ENCODE measurements at places on chromosomes 4 and X.
A peak's percentile ranks its signal among the peaks of the same experiment; 100 is the strongest.

DNA sequence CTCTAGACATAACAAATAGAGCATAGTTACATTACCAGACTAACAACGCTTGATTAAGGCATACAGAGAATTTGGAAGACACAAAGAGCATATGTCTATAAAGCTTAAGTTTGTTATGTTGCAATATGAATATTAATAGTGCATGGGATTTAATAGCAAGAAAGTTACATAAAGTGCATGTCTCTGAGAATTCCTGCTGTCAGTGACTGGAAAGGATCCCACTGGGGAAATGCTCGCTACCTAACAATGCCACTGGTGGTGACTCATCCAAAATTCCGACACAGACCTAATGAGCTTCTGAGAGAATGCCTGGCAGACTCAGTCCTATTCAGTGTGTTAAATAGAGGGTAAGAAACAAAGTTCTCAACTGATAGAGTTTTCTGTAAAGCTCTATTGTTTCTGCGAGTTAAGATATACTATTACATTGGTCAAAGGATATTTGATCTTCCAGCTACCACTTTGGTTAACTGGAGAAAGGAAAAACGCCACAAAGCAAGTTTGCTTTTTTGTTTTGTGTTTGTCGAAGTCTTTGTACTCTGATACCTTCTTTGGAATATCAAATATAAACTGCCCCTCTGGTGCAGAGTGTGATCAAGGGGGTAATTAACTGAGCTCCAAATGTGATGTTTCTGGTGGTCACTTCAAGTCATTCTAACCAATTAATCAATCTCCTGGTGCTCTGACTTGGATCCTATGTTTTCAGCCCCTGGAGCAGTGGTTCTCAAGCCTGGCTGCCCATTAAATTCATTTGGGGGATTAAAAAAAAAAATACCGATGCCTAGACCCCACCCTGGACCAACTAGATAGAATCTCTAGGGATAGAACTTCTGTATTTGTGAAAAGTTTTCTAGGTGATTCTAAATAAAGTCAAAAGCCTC lies 107.9 kb downstream of the PALLD start:
- DNase-seq = no peak

DNA sequence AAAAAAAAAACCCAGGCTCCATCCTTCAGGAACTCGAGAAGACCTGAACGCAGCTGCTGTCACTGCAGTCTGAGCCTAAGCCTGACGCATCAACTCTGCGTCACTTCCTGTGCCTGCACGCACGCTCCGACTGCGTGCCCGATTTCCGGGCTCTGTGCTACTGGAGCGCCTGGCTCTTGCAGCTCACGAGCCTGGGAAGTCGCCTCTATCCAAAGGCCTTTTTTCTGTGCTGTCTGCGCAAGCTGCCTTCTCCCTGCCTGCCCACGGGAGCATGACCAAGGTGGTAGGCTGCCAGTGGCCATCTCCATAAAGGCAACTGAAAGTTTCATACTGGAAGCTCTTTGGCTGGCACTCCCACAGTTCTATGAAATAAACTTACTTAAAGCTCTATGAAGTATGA lies 9.9 kb upstream of the GASK1B start:
- no peak for DNase-seq

DNA sequence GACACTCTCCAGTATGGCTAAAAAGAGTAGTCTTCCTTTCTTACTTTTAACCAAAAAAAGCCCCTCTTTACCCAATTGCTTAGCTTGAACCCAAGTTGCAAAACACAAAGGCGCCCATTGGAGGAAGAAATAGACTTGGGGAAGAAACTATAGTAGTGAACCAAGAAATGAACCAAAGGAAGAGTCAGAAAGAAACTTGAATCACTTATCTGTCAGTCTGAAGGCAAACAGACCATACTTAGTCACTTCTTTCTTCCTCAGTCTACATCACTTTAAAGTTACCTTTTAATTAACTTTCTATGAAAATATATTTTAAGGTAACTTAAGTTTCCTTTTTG lies 161.4 kb upstream of the GIMD1 start:
- DNase-seq = no peak

GRCh38 chrX:133638285-133638684 lies 223.0 kb upstream of the GPC4 start:
- DNase-seq = no peak

DNA sequence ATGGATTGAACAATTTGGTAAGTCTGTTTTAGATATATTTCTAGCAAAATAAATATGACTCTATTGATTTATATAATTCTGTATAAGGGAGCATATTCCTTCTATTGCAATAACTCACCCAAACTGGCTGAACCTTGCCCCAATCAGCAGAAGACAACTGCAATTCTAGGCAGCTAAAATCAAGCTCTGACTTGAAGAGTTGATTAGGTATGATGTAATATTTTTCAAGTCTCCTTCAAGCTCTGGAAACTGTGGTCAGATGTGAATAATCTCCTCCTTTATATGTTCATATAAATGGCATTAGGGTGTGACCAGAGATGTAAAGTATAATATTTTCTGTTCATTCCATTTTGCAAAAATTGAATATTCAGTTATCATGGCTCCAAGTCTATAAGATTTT lies 8.2 kb downstream of the RASSF6 start:
- no peak for DNase-seq

DNA sequence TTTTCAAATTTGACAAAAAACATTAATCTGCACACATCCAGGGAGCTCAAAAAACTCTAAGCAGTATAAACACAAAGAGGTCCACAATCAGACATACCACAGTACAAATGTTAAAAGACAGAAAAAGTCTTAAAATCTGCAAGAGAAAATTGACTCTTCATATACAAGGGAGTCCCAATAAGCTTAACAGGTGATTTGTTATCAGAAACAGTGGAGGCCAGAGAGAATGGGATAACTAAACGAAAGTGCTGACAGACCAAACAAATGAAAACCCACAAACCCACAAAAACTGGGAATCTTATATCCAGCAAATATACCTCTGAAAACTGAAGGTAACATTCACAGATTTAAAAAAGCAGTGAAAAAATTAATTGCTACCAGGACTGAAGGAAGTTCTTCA lies 182.0 kb upstream of the PAQR3 start:
- no peak for DNase-seq

- no peak for DNase-seq
These were observed 73.9 kb upstream of the PLAC1 start for GRCh38 chrX:134732152-134732551.

- no peak for DNase-seq
These were observed 58.2 kb downstream of the GPR143 start for GRCh38 chrX:9707306-9708033.

- DNase-seq = no peak
These were observed 143.1 kb downstream of the TBCK start for GRCh38 chr4:106172861-106173260.

DNA sequence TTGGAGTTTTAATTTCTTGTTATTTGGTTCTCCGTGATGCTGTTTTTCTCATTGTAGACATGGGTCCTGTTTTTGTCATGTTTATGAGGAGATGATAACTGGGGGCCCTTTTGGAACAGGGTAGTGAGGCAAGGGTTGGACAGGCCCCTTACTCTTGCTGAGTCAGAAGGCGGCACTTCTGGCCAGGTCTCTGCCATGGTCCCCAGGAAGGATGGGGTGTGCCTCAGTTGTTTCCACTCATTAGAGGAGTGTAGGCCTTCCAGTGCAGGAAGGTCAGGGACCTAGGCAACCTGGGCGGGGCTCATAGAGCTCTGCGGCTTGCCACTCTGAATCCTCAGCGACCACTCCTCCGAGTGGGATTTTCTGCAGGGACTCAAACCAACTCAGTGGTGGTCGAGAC lies 68.2 kb downstream of the NELFA start:
- no peak for DNase-seq

DNA sequence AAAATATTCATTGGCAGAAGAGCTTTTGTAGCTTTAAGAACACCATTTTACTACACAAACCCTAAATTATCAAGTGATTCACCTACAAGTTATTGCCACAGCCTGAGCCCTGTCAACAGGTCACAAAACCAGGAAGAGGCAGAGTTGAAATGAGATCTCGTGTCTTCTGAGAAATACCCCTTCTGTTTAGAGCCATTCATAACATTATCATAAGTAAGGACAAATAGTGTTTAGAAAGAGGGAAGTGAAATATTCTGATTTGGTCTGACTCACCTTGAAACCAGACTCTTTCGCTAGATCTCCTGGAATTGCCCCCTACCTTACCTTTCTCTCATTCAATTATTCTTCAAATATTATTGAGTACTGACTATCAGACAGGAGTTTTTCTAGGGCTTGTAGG lies 5.9 kb downstream of the ETDB start:
- no peak for DNase-seq

DNA sequence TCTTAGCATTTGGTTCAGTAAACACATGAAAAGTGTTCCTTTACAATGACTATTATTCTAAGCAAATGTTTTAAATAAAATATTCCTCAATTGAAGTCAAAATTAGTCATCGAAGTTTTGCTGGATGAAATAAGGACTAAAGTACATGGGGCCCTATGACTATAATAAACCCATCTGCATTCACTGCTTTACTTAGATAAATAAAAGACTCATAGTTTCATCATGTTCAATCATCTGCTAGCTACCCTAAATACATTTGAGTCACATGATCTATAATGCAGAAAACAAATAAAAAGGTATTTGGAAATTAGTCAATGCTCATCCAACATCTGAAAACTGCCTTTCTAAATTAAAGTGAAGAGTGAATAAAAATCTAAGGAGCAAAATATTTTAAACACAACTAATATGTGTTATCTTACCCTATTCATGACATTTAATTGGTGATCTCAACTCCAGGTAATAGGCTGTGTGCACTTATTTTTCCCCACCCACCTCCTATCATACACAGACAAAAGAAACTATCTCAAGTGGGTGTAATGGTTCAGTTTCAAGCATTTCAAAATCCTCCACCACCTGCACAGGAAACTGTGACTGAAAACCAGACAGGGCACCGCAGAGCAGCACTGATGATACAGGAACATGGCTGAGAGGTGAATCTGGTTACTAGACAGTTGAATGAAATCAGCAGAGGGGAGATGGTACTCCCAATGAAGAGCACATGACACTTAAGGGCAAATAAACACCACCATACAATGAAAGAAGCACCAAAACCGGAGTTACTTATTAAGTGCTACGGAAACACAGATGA lies 78.6 kb downstream of the CAMK2D start:
- peak; percentile 74 for DNase-seq

- DNase-seq = no peak
These were observed 130.3 kb downstream of the ARHGAP10 start for GRCh38 chr4:147862043-147862692.

DNA sequence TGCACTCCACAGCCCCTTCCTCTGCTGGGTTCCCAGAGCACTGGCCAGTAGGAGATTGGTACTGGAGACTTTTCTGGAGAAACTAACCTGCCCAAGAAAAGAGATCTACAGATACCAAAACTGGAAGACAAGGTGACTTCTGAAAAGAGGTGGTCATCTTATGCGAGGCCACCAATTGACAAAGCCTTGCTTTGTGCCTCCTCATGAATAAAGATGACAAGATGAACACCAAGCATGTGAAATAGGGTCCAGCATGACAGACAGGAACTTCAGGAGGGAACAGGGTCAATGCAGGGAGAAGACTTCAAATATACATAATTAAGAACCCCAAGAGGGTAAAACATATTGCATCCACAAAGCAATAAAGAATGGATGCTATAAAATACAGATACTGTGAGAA lies 137.9 kb downstream of the APBB2 start:
- DNase-seq = no peak

- no peak for DNase-seq
These were observed 34.6 kb downstream of the PRPS2 start for GRCh38 chrX:12825801-12826200.

- no peak for DNase-seq
These were observed 66.8 kb downstream of the NSD2 start for GRCh38 chr4:1938027-1938426.

- no peak for DNase-seq
These were observed 16.8 kb downstream of the NIPAL1 start for GRCh38 chr4:48033412-48033811.

DNA sequence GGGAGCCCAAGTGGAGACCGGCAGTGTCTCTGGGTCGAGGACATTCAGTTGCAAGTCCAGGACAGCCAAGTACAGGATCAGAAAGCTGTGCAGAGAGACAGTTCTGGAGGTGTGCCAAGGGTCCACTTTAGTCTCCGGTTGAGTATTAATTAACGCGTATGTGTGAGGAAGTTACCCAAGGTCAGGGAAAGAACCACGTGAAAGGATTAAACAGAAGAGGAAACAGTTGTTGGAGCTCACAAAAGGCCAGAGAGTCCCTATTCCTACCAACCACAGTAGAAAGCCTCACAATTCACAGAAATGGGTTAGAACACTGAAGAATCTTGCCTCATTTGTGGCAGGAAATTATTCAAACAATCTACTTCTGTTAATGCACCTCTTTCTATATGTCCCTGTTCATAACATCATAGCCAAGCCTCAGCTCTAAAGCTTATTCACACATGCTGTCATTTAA lies 17.9 kb upstream of the NSUN7 start:
- no peak for DNase-seq
